Naive B cell (primary cell): ENCODE measurements at places on chromosomes 2 and 18. TPM values are rescaled to one million over a fixed set of nuclear protein-coding genes. Genes with fewer than 3 reads are reported as not detected.

DNA sequence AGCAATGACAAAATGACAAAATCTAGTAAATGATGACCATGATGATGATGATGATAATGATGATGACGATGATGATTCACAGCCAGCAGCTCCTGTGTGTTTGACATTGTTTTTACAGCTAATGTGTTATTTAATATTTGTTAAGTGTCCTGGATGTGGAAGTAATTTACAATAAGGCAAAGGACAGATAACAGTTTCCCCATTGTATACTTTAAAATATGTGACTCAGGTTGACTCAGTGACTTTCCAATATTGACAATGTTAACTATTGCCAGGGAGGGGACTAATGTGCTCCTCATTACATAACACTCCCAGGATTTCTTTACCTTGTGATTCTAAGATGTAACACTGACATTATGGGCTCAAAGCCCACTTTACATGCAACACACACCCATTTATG is 602.2 kb downstream of the FBXO15 start:
- no peak for DNase-seq

DNA sequence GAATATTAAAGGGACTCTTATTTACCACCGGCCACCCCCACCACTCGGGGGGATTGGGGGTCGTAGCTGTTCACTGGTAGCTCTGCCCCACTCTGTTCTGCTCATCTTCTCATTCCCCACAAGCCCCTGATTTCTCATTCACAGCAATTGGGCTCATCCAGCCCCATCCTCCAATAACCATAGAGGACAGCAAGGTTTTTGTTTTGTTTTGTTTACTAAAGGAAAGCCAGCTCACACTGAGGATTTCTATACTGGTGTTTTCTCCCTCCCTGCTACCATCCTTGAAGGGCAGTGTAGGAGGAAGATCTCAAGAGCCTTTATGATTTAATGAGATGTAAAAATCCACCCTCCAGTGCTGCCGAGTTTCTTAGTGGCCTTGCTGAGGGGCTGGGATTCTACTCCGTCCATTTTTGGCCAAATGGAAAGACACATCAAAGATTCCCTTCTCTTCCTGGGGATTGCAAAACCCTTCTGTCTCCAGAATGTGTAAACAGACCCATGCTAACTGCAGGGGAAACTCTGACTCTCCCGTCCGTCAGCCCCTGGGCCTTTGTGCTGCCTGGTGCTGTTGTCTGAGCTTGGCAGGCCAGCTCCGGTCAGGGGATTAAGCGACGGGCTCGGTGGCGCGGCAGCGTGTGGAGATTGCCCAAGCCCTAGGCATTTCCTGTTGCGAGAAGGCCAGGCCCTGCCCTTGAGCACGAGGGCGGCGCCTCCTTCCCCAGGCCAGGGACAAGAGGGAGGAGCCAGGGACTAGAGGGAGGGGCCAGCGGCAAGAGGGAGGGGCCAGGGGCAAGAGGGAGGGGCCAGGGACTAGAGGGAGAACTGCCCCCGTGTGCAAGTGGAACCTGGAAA is 165.0 kb downstream of the ANTXR1 start:
- no peak for DNase-seq

DNA sequence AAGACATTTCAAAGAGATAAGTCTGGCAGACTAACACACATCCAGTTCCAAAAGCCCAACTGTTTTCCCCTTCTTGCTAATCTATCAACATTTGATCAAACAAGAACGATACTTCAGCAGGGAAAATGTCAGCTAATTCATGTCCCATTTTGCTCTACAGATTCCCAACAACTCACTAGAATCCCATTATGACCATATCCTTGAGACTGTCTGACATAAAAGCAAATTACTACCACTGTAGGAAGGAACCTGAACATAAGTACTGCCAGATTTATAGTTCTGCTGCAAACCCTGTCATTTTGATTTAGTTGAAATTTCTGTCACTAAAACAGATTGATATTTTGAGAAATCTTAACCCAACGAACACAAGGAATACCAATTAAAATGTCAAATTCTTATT is 193.0 kb upstream of the REG3G start:
- DNase-seq: no peak

- no peak for DNase-seq
Observed at GRCh38 chr2:149513461-149513860, 74.1 kb downstream of the MMADHC start.

DNA sequence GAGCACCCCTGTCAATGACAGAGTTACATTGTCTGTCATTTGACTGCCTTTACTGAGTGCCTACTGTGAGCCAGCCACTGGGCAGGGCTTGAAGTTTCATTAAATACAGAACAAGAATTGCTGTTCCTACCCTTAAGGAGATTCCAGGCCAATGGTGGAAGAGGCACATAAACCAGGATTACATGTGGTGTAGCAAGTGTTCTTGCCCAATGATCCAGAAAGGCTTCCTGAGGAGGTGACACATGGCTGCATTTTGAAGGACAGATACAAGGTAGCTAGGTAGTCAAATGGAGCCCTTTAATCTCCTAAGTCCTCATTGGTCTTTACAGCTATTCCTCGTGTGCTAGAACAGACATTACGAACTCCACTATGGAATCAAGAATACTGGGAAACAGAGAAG is 312.7 kb downstream of the ETAA1 start:
- DNase-seq: no peak

- DNase-seq: no peak
Observed at GRCh38 chr2:150357770-150358467, 129.5 kb downstream of the RND3 start.

DNA sequence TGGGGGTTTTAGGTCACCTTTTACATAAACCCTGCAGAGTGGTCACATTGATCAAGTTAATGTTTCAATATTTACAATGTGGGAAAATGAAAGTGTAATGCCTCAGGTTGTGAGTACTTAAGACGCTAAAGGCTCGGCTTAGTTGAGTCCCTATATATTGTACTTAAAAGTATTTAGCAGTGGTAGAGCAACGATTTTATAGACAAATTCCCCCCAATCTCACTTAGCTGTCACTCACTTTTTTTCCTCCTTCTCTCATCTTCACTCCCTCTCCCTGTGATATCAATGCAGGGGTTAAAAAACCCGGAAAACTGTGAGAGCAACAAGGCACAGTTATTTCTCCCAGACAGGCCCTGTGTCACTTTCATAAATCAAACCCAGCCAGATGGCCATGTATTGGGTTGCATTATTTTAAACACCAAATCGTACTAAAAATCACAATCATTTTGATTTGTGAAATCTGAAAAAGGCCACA is 5.4 kb downstream of the POU3F3 start:
- DNase-seq: no peak

DNA sequence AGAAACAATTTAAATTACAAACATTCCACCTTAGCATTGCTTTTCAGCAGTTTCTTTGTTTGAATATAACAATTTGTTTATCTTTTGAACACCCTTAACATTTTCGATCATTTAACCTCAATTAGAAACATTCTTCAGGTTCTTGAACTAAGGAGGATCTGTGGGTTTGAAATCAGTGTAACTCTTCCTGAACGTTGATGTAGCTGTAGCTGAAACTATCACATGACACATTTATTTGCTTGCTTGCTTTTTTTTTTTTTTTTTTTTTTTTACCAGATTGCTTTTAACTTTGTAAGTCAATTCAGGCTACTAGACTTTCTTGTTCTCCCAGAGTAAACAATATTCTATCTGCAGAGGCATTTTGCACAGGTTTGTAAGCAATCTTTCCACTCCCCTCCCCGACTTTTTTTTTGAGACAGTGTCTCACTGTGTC is 47.6 kb downstream of the GPD2 start:
- no peak for DNase-seq

DNA sequence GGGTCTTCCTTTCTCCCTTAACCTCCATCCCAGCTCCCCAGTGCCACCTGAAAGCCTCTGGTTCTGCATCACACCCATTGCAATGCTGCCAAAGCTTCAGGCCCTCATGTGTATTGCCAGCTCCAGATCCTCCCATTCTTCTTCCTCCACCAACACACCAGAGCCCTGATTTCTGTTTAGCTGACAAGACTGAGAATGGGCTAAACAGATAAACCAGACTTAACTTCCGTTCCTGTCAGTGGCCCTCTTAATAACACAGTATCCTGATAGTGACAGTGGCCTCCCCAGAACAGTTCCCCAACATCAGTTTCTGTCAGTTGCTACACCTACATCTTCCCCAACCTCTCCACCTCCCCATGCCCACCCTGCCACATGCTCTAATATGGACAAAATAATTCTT is 31.3 kb upstream of the C1D start:
- DNase-seq: no peak

GRCh38 chr2:238158018-238158508 is 707 bp upstream of the ERFE start:
- DNase-seq: no peak

DNA sequence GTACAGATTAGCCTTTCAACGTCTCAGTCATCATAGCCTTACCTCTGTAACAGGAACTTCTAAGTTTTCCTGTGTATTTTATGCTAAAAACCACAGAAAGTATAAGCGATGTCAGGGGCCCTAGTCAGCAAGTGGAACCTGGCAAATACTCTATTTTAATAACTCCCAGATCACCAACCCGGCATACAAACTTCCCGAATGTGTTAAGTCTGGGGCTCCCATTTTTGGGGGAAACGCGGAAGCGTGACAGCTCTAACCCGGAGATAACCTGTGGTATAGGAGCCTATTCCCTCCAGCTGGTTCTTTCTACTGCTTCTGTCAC is 574 bp downstream of the NIFK start:
- DNase-seq: no peak

- DNase-seq: no peak
Observed at GRCh38 chr18:57220480-57220879, 73.6 kb downstream of the BOD1L2 start.

DNA sequence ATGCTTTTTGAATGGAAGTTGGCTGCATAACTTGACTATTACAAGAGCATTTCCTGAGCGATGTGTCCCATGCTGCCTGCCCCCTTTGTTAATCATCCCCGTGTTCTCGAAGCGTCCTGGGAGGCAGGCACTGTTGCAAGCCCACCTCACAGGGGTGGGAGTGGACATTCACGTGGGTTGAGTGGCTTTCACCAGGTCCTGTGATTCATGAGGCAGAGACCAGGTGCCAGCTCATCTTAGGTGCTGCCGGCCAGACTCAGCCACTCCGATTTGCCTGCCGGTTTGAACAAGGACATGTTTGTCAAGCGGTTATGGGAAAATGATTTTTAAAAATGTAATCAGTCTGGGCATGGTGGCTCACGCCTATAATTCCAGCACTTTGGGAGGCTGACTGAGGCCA is 112.5 kb downstream of the ZNF532 start:
- DNase-seq: no peak

DNA sequence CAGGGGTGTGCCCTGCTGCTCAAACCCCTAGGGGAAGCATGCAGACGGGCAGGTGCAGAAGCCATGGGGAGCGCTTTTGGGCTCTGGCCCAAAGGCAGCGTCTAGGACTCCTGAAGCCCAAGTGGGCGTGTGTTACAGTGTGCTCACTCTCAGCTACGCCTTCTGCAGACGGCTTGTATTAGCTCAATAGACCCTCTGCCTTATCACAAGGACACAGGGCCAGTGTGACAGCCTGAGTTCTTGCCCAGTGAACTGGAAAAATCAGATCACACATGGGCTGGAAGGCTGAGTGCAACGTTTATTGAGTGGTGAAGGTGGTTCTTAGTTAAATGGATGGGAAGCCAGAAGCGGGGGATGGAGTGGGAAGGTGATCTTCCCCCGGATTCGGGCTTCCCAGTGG is 210.9 kb downstream of the CDH20 start:
- no peak for DNase-seq

GRCh38 chr2:47339745-47340541 is 63.0 kb upstream of the MSH2 start:
- no peak for DNase-seq

GRCh38 chr2:104443145-104443544 is 410.8 kb upstream of the POU3F3 start:
- no peak for DNase-seq

- no peak for DNase-seq
Observed at GRCh38 chr18:25453556-25454269, 101.7 kb upstream of the ZNF521 start.

- DNase-seq: no peak
Observed at GRCh38 chr2:99998651-99999320, 143.6 kb downstream of the AFF3 start.

DNA sequence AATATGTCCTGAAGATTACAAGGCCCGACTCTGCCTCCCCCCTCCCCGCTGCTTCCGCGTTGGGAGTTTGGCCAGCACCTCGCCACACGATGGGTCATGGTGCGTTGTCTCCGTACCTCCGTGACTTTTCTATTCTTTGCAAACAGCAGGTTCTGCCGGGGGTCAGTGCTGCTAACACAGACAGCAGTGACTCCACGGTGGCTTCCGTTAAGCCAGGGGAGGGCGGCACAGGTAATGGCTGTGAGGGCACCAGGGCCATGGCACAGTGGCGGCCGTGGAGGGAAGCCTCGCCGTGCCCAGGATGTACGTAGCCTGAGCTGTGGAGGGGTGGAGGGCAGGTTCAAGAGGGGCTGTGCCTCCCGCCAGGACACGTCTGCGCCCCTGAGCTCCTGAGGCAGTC is 115.5 kb downstream of the NFATC1 start:
- no peak for DNase-seq

GRCh38 chr18:45317948-45318640 is 297.2 kb upstream of the SLC14A2 start:
- DNase-seq: no peak

DNA sequence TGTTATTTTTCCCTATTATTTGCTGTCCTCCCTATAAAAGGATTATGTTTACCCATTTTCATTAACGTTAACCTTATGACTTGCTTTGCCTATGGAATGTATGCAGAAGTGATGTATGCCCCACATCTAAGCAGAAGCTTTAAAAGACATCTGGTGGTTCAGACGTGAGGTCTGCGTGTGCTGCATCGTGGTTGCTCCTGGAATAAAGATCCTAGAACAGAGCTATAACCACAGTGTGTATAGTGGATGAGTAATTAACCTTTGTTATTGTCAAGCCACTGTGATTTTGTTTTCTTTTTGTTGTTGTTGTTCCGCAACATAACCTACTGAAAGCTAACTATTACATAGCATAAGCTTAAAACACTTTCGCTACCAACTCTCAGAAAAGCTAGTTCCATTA is 20.9 kb upstream of the CFAP36 start:
- DNase-seq: no peak

Gene NCKAP5
- not detected for polyA plus RNA-seq

Gene UGT1A3
- not detected for polyA plus RNA-seq

Gene COBLL1
- polyA plus RNA-seq: 70.8 TPM

Gene FLACC1
- 3.6 TPM for polyA plus RNA-seq

Gene CFC1
- not detected for polyA plus RNA-seq

Gene C18orf54
- 2.0 TPM for polyA plus RNA-seq

Gene LRRC30
- not detected for polyA plus RNA-seq

Gene VWA3B
- not detected for polyA plus RNA-seq

Gene HOXD12
- not detected for polyA plus RNA-seq

Gene PRKAG3
- polyA plus RNA-seq: not detected

Gene CPO
- polyA plus RNA-seq: not detected

Gene BOLL
- not detected for polyA plus RNA-seq

Gene MEP1B
- not detected for polyA plus RNA-seq

Gene RNASEH1
- polyA plus RNA-seq: 31.4 TPM
